ENCODE measurements at places on chromosomes 5 and 9.

GRCh38 chr5:143238620-143239019, 164.9 kb downstream of the NR3C1 start:
- peaks cover 6% of the 10 kb centered on the region for H3K4me1 ChIP-seq
- no peak overlapping the region for H3K4me3 ChIP-seq
- no peaks in the 10 kb centered on the region for H3K36me3 ChIP-seq
- H3K27ac ChIP-seq, result no peak overlapping the region
- no peaks in the 10 kb centered on the region for H3K27me3 ChIP-seq
- DNase-seq, result no peak

DNA sequence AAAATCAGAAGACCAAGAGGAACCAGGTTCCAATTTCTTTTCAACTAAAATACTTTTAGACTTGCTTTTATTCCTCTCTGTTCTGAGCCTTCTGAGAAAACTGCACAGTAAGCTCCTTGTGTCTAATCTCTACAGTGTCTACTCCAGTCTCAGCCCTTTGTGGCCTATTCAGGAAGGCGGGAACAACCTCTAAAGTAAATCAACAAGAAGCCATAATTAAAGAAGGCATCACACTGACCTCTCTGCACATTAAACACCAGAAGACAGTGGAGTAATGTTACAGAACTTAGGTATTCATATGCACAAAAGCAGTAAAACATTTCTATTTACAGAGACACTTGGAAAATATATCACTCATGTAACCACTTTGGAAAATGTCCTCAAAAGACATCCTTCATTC, 14.9 kb downstream of the XPA start:
- no peak for DNase-seq
- H3K36me3 ChIP-seq, result peaks cover 68% of the 10 kb centered on the region
- no peaks in the 10 kb centered on the region for H3K27me3 ChIP-seq
- no peak overlapping the region for H3K4me3 ChIP-seq
- no peaks in the 10 kb centered on the region for H3K4me1 ChIP-seq
- no peak overlapping the region for H3K27ac ChIP-seq

DNA sequence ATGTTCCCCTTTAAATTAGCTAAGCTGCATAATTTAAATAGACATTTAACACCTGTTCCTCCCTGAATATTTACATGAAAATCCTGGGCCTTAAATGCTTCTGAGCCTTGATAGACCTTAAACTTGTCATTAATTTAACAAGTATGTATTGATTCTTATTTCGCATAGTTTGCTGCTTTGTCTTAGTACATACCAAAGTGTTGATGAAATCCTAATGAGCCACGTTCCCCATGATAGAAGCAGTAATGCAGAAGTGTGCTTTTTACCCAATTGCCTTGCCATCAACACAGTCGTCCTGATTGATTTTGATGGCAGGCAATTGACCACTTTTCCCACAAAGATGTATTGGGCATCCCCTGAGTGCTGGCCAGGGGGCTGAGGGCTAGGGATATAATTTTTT, 213.5 kb downstream of the SGCD start:
- no peaks in the 10 kb centered on the region for H3K4me1 ChIP-seq
- no peak for DNase-seq
- H3K27ac ChIP-seq, result no peak overlapping the region

DNA sequence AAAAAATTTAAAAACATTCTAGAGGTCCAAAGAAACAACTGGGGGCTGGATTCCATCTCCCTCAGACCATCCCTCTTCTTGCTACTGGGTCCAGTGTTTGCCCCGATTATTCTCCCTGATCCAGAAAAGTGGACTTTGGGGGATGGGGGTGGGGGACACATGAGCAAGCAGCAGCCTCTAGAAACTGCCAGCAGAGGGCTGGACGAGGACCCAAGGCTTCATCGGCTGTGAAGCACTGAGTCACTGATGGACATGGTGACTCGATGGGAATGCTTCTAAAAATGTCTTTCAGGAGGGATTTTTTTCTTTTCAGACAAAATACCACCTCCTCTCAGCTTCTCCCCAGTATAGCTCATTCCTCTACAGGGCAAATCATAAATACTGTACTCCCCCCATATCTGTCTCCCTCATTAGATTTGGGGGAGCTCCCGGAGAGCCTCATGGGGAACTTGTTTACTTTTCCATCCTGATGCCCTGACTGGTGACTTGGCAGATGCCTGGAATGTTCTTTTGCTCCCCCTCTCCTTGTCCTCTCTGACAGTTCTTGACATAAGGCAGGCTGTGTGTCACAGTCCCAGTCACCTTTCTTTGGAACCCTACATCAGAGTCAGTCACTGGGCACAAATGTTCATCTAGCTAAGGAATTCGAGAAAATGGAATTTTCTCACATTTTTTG, 67.2 kb upstream of the STC2 start:
- no peaks in the 10 kb centered on the region for H3K4me1 ChIP-seq
- no peak overlapping the region for H3K27ac ChIP-seq
- H3K4me3 ChIP-seq, result no peak overlapping the region
- no peaks in the 10 kb centered on the region for H3K27me3 ChIP-seq
- no peaks in the 10 kb centered on the region for H3K36me3 ChIP-seq

- H3K27me3 ChIP-seq, result no peaks in the 10 kb centered on the region
- no peaks in the 10 kb centered on the region for H3K36me3 ChIP-seq
- peaks cover 25% of the 10 kb centered on the region for H3K4me1 ChIP-seq
- H3K27ac ChIP-seq, result no peak overlapping the region
These were observed 291.2 kb upstream of the DMRT1 start for GRCh38 chr9:550333-550732.

GRCh38 chr9:79213417-79214125, 358.2 kb upstream of the TLE4 start:
- H3K27me3 ChIP-seq, result peaks cover 13% of the 10 kb centered on the region
- H3K36me3 ChIP-seq, result no peaks in the 10 kb centered on the region
- DNase-seq, result no peak

DNA sequence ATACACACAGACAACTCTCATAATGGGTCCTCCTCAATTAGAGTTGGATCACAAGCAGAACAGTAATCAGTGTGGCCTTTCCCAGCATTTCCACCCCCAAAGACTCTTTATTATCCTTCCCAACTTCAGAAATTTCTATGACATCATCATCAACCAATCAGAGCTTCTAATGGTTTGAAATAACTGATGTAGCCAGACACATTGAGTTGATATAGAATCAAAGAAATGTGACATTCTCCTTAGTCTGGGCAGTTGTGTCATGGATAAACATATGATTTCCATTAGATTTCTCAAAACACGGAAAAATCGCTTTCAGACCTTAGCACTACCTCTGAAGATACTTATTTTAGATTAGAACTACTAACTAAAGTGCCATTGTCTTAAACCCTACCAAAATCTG, 75.7 kb upstream of the NFIB start:
- no peak for DNase-seq
- H3K27ac ChIP-seq, result no peak overlapping the region
- no peaks in the 10 kb centered on the region for H3K27me3 ChIP-seq
- no peaks in the 10 kb centered on the region for H3K4me1 ChIP-seq
- no peaks in the 10 kb centered on the region for H3K36me3 ChIP-seq

GRCh38 chr5:148583421-148583965, 70.8 kb downstream of the HTR4 start:
- H3K27ac ChIP-seq, result no peak overlapping the region
- H3K36me3 ChIP-seq, result no peaks in the 10 kb centered on the region
- H3K4me1 ChIP-seq, result no peaks in the 10 kb centered on the region

GRCh38 chr9:73153793-73154227, 2.1 kb downstream of the ANXA1 start:
- H3K4me3 ChIP-seq, result no peak overlapping the region
- H3K27ac ChIP-seq, result no peak overlapping the region
- H3K4me1 ChIP-seq, result no peaks in the 10 kb centered on the region
- no peaks in the 10 kb centered on the region for H3K27me3 ChIP-seq

DNA sequence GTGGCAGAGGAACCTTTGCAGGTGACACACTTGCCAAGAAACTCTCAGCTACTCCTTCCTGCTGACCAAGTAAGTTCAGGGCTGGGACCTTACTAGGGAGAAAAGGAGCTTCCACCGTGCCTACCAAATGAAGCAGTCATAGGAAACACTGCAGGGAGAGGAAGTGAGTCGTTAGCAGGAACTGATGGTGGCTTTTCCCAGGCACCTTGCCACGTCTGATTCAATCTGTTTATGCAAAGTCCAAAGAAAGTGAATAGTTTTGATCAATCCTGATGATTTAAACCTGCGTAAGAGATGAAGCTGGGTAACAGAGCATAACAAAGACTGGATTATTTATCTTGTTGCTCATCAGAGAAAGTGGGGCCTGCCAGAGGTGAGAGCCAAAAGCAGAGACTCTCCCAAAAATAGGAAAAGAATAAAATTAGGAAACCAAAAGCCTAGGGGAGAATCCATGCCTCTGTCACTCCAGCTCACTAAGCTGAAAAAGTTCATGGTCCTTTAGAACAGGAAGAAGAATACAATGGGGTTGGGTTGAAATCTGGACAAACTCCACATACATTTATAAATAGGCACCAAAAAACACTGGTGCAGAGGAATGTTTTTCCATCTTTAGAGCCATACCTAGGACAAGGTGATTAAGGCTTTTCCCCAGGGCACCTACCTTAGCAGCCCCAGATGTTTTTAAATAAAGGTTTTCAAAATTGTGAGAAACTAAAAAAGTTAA, 9.3 kb upstream of the PFDN1 start:
- peaks cover 6% of the 10 kb centered on the region for H3K4me1 ChIP-seq
- H3K27ac ChIP-seq, result no peak overlapping the region
- H3K4me3 ChIP-seq, result no peak overlapping the region
- peak; percentile 72 for DNase-seq
- no peaks in the 10 kb centered on the region for H3K27me3 ChIP-seq

GRCh38 chr5:59390074-59390659, 503.4 kb downstream of the PDE4D start:
- no peak overlapping the region for H3K4me3 ChIP-seq
- H3K27me3 ChIP-seq, result no peaks in the 10 kb centered on the region
- H3K27ac ChIP-seq, result no peak overlapping the region
- no peak for DNase-seq

Data from endodermal cell (in vitro differentiated cells).